NCI-H460 (cell line): ENCODE measurements at places on chromosomes 16 and 17.

GRCh38 chr16:82660075-82660645, 33.4 kb downstream of the CDH13 start:
- no peak for DNase-seq

DNA sequence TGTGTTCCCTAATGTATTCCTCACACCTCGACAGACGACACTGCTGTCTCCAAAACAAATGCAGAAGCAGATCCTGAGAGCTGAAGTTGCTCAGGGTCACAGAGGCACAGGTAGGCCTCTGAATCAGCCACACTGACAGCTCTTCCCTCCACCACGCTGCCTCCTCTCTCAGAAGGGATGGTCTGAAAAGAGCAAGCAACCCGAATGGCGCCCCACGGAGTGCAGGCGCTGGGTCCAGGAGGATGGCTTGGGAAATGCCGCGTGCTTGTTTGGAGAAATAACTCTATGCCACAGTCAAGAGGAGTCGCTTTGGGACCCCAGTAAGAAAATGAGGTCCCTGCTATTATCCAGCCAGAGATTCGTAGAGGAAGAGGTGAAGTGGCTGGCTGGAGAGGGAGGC, 15.9 kb downstream of the CYB561 start:
- no peak for DNase-seq

DNA sequence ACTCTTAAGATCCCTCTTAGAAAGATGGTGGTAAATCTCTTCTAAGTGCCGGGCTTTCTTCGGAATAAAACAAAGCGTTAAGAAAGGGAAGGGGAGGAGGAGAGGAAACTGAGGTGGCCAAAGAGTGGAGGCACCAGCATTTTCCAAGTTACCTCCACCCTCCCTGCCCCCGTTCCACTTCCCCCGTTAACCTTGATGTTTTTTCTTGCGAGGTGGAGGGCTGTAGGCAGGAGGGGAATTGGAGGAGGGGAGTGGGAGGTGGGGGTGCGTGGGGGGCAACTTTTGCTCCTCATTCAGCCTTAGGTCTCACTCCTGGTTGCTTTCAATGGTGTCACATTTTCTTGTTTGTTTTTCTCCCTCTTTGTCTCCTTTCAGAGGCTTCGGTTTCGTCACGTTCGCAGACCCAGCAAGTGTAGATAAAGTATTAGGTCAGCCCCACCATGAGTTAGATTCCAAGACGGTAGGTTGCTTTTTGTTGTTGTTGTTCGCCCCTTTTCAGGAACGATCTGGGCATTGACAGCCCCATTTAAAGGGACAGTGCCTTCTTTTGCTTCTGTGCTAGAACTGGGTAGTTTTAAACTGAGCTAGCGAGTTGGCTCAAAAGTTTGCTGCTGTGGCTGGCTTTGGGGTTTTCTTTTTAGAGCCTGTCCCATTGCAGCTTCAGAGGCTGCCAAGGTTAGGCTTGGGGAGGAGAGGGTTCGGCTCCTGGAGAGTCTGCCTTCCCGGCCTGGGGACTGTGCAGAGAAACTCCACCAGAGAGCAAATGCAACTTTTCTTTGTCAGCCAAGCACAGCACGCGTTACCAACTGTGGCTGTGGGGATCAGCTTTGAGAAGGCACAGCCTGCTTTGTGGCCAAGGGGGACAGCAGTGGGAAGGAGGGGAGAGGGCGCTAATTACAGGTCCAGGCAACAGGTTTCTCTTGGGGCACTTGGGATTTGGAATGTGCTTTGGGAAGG, 1.9 kb downstream of the MSI2 start:
- no peak for DNase-seq

DNA sequence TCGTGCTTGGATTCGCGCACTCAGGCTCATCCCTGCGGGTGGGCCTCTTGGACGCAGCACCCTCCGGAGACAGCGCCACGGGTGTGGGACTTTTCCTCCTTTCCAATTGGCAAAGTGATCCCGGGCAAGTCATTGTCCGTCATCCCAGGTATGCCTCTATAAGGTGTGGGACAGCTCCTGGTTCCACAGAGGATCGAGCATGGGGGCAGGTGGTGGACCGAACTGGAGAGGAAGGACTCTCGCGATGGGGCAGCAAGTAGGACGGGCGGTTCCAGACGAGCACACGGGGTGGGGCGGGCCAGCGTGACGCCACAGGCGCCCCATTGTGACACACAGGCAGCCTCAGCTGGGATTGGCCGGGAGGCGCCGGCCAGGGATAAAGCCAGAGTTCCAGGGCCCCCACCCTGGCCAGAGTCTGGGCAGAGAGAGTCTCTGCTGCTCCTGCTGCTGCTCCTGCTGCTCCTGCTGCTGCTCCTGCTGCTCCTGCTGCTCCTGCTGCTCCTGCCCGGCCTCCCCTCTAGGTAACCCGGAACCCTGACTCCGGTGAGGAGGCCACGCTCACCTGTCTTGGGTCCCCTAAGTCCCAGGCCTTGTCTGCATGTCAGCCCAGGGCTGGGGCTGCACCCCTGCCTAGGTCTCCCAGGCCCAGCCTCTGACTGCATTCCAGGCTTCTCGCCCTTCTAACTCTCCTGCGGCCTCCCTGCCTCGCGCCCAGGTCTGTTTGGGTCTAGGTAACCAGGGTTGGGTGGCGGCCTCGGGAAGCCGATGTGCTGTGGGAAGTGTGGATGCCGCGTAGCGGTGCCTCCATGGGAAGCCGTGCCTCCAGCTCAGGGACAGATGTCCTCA, 38.5 kb upstream of the SLC47A1 start:
- DNase-seq, result no peak

- no peak for DNase-seq
Observed at GRCh38 chr17:67452681-67453554, 75.8 kb downstream of the PITPNC1 start.

GRCh38 chr16:85969591-85969990, 70.6 kb downstream of the IRF8 start:
- DNase-seq, result no peak

DNA sequence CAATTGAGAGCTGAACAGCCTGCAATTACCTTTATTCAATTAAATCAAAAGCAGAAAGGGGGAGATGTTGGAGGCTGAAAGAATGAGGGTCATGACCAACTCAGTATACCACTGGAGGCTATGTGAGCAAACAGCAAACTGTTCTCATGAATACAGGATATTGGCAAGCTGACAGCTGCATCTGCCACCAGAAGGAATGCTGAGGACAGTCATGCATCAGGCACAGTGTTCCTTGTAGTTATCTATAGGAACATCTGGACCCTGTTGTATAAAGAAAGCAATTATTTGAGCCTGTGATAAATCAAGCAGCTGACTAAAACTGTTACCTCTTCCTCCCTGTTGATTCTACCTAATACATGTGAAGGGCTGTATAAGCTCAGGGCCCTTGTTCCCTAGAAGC, 2064.6 kb downstream of the TP53TG3F start:
- DNase-seq, result no peak

DNA sequence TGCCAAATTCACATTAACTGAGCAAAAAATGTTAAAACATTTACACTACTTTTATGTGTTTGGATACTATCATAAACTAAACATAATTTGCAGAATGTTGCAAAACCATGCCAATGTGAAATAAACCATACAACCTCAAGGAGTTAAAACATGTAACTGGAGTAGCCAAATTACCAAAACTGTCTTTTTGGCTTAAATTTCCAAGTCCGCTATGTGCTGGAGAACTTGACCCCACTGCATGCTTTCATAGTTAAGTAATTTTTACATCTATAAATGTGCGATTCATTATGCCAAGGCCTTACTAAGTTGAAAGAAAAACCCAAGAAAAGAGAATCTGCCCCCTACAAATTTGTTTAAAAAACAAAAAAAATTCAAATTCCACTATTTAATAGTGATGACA, 28.2 kb downstream of the BRD7 start:
- no peak for DNase-seq

DNA sequence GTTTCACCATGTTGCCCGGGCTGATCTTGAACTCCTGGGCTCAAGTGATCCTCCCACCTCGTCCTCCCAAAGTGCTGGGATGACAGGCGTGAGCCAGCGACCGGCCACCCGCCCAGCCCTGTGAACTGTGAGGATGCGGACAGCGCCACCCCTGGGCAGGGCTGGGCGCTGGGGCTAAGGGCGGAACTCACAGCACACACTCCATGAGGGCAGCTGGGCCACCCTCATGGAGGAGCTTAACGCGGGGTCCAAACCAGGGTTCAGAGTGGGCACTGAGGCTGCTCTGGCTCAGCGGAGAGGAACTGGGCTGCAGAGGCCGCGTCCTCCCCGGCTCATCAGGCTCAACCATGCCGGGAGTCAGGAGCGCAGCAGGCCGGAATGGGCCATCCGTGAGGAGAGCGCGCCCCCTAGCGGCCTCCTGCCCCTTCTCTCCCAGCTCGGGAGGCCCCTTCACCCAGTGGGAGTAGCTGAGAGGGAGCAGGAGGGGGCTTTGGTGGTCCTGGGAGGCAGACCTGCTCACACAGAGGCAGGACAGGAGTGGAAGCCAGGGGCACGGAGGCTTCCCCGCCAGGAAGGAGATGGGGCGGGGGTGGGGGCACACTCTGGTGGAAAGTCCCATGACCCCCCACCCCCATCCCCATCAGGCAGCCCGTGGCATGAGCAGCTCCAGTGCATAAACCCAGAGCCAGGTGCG, 13.8 kb downstream of the CORO7 start:
- peak; percentile 74 for DNase-seq

DNA sequence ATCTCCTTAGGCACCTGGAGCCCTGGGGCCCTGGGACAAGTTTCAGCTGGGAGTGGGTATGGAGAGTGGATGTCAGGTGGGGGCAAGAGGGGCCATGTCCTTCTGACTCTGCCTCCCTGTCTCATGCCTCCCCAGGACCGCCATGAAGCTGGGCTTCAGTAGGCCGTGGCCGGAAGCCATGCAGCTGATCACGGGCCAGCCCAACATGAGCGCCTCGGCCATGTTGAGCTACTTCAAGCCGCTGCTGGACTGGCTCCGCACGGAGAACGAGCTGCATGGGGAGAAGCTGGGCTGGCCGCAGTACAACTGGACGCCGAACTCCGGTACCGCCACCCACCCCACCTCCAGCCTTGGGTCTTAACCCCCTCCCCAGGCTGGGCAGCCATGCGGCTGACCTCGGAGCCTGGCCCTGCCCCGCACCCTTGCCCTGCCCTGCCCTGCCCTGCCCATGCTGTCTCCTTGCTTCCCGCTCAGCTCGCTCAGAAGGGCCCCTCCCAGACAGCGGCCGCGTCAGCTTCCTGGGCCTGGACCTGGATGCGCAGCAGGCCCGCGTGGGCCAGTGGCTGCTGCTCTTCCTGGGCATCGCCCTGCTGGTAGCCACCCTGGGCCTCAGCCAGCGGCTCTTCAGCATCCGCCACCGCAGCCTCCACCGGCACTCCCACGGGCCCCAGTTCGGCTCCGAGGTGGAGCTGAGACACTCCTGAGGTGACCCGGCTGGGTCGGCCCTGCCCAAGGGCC, 20.0 kb downstream of the ACE start:
- DNase-seq, result no peak

DNA sequence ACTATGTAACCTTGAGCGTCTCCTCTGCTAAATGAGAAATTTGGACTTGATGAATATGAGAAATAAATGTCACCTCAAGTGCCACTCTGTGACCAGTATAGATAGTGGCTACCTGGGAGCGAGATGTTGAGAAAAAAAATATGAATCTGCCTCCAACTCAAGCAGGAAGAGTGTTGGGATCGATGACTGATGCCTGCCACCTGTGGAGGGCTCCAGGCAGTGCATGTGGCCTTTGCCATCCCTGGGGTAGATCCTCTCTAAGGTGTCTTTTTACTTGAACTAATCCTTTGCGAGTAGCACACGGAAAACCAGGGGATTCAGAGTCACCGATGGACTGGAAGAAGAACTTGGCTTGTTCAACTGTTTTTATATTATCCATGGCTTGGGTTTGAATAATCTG, 9.4 kb downstream of the CCDC182 start:
- DNase-seq, result no peak

GRCh38 chr17:62870030-62870541, 62.0 kb upstream of the MARCHF10 start:
- DNase-seq, result no peak

- no peak for DNase-seq
Observed at GRCh38 chr17:16269658-16270057, 52.6 kb downstream of the PIGL start.

DNA sequence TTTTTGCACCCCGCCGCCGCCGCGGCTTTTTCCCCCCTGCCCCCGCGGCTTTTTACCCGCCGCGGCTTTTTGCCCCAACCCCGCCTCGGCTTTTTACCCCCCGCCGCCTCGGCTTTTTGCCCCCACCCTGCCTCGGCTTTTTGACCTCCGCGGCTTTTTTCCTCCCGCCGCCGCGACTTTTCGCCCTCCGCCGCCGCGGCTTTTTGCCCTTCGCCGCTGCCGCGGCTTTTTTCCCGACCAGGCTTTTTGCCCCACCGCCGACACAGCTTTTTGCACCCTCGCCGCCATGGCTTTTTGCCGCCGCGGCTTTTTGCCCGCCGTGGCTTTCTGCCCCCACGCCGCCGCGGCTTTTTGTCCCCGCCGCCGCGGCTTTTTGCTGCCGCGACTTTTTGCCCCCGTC, 137.0 kb upstream of the TP53TG3D start:
- no peak for DNase-seq

- no peak for DNase-seq
Observed at GRCh38 chr17:2027528-2028233, 2.3 kb upstream of the DPH1 start.

DNA sequence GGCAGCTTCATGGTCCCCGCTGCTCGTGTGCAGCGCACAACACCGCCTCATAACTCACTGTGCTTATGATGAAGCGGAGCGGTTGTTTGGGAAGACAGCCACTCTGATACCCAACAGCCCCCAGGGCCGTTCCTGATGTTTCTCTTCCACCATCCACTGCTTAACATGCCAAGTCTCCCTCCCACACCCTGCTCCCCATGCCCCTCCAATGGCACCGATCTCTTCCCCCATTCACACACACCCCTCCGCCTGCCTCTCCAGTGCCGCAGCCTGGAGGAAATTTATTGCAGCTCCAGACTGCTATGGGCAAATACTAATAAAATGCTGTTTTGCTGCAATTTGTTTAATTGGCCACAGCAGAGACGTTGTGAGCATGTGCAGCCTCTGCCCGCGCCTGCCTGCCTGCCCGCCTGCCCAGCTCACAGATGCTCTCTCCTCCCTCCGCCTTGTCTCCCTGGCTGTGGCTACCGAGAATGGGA, 80.3 kb upstream of the LHX1 start:
- no peak for DNase-seq
